ENCODE measurements at places on chromosomes 1 and 21. TPM values are rescaled to one million over a fixed set of nuclear protein-coding genes. Genes with fewer than 3 reads are reported as not detected.
A peak's percentile ranks its signal among the peaks of the same experiment; 100 is the strongest.

- DNase-seq, result no peak
These were observed 20.0 kb downstream of the USP25 start for GRCh38 chr21:15749861-15750159.

GRCh38 chr1:1537626-1538250 lies 2.7 kb downstream of the TMEM240 start:
- no peak for DNase-seq

DNA sequence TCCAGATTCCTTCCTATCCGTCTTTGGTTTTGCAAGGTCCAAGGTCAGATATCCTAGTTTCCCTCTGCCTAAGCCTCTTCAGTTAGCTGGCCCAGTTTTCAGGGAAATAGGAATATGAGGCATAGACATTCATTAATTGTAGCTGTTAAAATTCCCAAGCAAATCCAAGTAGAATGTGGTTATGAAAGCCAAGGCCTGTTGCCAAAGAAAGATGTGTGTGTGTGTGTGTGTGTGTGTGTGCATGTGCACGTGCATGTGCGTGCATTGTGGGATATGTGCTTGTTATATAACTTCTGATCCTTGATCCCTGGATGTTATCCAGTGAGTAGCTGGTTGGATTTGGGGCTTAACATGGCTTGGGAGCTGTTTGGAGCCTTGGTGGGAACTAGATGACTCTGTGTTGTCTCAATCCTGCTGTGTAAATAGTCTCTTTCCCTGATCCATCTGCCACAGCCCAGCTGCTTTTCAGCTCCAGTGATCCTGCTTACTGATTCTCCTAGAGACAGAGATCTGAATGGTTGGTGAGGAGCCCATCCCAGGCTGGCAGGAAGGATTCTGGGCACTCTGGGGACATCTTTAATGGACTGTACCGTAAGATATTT lies 70.6 kb upstream of the GCLM start:
- DNase-seq, result no peak

- no peak for DNase-seq
These were observed 88.4 kb downstream of the OLFML2B start for GRCh38 chr1:161935264-161935663.

GRCh38 chr1:95236784-95237575 lies 3.0 kb downstream of the RWDD3 start:
- no peak for DNase-seq

NBPF10 gene
- 0.03 TPM for polyA plus RNA-seq

DNA sequence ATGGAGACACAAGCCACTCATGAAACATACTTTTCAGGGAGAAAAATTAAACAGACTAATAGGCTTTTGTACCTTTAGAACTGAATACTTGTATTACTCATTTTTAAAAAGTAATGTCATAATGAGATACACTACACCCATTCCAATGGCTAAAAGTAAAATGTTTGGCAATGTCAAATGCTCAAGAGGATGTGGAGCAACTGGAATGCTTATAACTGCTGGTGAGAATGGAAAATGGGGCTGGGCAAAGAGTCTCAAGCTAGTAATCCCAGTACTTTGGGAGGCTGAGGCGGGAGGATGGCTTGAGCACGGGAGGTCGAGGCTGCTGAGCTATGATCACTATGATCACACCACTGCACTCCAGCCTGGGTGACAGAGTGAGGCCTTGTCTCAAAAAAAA lies 86.3 kb downstream of the NKAIN1 start:
- DNase-seq, result no peak

DNA sequence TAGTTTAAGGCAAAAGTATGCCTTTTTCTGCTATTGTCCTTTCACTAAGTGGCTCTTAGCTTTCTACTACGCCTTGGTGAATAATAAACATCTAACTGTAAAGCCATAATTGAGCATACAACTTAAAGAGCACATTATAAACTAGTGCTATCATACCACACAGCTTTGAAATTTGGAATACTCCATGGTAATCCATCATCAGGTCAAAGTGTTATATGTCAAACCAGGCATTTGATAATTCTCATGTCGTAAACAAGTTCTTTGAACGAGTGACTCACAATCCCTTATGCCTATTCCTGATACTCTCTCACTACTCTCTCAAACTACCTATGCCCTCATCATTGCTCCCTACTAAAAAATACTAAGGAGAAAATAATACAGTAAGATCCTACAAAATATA lies 60.3 kb upstream of the FMN2 start:
- no peak for DNase-seq

GRCh38 chr1:199160521-199161318 lies 521.9 kb downstream of the PTPRC start:
- DNase-seq, result no peak

DNA sequence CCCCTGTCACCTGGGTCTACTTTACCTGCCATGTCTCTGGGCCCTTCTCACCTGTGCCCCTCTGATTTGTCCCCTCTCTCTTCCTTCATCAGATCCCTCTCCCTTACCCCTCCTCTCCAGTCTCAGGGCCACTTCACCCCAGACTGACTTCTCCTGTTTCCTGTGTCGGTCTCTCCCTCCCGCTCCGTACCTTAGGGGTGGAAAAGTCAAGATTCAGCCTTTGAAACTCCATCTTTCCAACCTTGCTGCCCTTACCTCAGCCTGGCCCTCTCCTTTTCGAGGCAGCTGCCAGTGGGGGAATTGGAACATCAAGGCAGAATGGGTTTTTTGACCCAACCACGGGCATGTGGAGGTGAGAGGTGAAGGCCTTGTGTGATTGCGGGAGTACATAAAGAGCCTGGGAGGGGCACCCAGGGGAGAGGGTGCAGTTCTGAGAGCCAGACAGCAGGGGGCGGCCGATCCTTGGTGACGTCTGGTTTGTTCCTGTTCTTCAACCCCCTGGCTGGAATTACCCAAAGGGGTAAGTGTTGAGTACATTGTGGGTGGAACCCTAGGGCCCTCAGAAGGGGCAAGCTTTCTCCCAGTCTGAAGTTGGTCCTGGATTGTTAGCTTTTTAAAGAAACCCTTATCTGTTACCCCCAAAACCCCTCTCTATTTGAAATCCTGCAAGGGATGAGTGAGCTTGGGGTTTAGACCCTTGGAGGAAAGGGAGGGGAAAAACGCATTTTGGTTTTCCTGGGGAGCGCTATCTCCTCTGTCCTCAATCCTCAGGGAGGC lies 12.3 kb upstream of the DMBX1 start:
- DNase-seq, result peak; percentile 62

DNA sequence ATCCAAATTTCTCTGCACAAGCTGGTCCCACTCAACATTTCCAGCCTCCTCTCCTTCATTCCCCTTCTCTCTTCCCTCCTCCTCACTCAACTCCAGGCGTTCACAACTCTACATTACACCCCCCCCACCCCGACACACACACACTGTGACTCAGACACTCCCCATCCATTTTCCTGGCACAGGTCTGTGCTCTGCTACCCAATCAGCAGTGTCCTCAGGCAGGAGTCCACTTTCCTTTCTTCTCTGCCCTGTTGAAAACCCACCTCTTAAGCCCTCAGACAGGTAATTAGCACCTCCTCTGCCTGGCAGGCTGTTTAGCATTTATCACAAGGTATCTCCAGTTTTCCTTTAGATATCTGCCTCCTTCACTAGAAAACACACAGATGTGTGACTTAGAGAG lies 8.8 kb upstream of the LMX1A start:
- DNase-seq, result no peak

GRCh38 chr1:228882771-228883450 lies 147.6 kb downstream of the RHOU start:
- DNase-seq, result no peak

DNA sequence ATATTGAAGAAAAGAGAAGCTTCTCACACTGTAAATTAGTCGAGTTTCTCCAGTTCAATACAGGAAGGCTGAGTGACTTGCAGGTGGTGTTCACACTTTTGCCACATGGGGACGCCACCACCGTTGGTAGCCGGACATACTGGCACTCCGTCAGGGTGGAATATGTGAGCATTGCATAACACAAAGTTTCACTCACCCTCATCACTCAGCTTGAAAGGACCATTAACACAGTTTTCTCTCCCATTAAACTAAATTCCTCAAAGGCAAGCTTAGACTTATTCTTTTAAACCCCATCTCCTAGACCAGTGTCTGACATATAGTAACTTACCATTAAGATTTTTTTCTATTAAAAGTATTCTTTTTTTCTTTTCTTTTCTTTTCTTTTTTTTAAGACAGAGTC lies 105.3 kb upstream of the SERBP1 start:
- DNase-seq, result peak; percentile 61

AK4 gene
- polyA plus RNA-seq, result 0.17 TPM

DNA sequence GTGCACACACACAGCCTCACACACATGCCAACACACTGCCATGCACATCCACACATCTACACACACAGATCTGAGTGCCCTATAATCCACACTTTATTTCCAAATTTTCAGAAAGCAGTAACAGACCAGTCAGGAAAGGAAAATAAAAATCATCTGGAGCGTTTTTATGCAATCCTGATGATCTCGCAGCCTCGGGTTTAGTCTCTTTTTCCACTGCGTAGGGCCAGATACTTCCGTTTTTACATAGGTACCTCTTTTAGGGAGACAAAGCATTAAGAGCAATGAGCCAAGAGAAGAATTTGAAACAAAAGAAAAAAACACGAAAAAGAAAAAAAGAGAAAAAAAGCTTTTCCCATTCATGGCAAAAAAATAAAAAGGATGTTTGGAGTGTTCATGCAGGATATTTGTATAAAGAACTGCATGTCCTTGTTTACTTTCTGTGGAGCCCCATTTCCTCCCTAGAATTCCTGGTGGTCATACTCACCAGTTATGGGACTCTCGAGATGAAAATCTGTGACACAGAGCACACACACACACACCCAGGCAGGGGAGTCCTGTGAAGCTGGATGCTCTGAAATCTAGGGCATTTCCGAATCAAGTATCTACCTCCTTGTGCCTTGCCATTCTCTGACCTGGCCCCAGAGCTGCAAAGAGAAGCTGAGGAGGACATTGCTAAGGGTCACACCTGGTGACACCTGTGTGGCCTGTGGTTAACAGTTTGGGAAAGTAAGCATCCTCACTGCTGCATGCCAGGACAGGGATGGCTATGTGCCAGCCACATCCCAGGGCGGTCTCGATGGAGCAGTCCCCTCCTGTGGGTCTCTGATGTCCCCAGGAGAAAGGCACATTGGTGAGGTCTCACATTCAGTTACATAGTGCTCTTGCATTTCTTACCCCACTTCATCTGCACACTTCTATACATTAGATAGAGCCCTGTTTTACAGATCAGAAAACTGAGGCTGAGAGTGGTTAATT lies 83.6 kb downstream of the RUNX1 start:
- DNase-seq, result no peak

- DNase-seq, result no peak
These were observed 97.2 kb downstream of the ZFYVE9 start for GRCh38 chr1:52238887-52239707.

NTMT2 gene
- polyA plus RNA-seq, result not detected

GRCh38 chr1:215210167-215210566 lies 127.6 kb downstream of the KCNK2 start:
- DNase-seq, result no peak

DNA sequence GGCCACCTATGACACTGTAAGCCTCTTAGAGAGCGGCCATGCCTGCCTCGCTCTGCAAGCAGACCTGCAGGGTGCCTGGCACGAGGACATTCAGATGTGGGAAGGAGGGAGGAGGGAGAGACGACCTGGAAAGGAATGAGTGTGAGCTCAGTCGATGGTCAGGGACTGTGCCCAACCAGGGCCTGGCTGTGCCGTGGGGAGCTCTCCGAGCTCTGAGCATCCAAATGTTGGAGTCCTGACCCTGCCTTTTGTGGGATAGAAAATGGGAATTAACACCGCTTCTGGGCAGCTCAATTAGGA lies 7.3 kb downstream of the CSTB start:
- no peak for DNase-seq

DNA sequence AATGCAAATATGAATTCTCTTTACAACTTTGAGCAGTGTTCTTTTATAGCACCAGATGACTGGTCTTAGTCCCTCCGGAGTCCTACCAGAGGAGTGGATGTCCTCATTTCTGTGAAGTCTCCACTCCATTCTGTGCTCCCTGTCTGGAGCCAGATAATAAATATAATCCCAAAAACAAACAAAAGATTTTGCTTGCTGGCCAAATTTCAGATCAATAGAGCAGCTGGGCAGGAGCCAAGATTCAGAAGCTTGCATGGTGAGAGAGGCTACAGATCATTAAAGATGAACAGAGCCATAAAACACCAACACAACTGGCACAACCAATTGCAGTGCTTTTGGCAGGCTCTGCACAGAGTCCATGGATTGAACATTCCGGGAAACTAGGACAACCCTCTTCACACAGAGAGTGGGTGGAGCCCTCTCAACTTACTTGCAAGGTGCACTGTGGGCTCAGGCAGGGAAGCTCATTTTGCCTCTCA lies 231.5 kb upstream of the SNX7 start:
- no peak for DNase-seq

EPRS1 gene
- polyA plus RNA-seq, result 39.9 TPM

FCAMR gene
- not detected for polyA plus RNA-seq
